ENCODE measurements at places on chromosomes 5 and 9.

- DNase-seq: no peak
Observed at GRCh38 chr5:34500236-34500847, 155.8 kb upstream of the RAI14 start.

DNA sequence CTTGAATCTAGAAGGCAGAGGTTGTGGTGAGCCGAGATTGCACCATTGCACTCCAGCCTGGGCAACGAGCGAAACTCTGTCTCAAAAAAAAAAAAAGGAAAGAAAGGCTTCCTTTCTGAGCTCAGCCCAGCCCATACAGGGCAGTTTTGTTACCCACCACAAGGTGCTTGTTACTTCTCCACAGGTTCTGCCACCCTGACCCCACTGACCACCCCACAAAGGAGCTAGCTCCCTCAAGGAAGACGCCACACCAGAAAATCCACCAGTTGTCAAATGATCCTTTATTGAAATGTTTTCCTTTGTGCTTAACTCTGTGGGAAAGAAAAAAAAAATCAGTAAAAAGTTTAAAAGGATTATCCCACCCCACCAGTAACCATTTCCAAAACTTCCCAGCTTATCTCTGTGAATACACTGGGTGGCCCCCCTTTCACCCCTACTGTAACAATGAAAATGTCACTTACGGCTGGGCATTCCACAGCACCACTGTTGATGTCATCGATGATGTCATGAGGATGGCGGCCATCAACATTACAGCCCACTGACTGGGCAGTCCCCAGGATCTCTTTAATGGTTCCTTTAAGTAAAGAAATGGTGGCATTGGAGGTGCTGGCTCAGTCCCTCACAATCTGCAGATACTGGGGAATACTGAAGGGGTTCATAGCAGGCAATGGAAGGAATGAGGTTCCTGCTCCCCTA, 3.6 kb downstream of the RPL12 start:
- DNase-seq: no peak

DNA sequence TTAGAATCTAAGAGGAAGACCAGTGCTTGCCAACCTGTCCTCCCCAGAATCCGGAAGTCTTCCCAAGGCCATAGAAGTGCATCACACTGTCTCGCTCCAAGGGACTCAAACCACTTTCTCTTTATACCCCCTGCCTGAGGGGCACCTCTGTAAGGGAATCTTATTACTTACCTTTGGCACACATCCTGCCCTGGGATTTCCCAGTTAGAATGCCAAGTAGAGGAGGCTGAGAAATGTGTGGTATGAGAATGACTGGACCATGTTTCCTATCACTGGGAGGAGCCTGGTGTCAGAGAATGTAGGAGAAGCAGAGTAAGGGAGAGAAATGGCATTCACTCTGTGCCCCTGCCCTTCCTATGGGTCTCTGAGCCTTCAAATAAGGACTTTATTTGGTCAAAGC, 85.8 kb downstream of the AOPEP start:
- no peak for DNase-seq

DNA sequence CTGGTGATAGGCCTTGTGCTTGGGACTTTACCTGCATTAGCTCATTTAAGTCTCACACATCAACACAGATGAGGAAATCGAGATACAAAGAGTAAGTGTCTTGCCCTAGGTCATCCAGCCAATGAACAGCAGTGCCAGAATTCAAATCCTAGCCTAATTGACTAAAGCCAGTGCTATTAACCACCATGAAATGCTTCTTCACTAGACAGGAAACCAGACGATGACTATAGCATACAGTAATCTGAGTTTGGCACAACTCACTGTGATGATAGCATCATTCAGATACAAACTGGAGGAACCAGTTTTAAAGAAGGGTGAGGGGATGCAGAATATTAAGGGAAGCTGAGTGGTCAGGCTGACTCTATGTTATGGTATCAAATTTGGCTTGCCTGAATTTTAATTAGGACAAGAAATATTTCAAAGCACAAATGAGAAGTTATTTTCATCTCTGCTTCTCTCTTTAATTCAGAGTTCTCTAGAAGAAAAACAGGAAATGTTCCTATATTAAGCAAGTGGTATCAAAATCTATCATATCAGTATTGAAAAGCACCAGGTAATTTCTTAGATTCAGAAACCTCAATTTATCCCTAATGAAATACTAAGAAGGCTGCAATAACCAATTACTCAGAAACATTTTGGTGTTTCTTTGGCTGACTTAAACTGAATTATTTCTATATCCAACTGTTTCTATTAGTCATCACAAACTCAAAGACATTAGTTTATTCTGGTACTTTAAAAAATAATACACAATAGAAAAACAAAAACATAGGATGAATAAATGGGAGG, 147.0 kb upstream of the RASA1 start:
- DNase-seq: no peak

GRCh38 chr9:16627967-16628366, 242.5 kb downstream of the BNC2 start:
- no peak for DNase-seq

GRCh38 chr9:34589636-34590380, at the start of gene CNTFR:
Gene CNTFR, minus strand, starts transcription at chr9:34589724. Its CDS starts 20,743 bp downstream, at chr9:34568981.
- no peak for DNase-seq

DNA sequence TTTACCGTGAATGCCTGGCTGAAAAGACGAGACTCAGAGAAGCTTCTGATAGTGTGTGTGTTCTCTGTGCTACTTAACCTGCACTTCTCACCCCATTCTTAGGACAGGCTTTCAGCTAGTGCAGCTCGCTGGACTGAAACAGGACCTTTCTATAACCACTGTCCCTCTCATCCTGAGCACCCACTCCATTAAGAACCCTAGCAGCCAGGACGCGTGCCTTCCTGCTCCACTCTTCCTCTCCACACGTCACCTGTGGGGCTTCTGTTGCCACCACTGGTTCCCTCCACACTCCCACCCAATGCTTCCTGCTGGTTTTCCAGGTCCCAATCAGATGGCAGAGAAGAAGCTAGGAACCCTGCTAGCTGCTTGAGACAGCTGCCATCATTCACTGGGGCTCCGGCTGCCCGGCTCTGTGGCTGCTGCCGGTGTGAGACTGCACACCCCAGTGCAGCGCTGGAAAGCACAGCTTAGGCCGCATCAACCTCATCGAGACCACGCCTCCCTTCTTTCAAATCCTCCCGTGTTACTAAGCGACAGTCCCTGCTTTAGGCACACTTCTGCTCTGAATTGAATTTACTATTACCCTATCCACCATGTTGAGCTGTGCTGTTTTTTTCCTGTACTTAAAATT, 44.0 kb downstream of the RNF130 start:
- DNase-seq: no peak

- DNase-seq: no peak
Observed at GRCh38 chr5:111236995-111237394, 12.8 kb downstream of the CAMK4 start.

DNA sequence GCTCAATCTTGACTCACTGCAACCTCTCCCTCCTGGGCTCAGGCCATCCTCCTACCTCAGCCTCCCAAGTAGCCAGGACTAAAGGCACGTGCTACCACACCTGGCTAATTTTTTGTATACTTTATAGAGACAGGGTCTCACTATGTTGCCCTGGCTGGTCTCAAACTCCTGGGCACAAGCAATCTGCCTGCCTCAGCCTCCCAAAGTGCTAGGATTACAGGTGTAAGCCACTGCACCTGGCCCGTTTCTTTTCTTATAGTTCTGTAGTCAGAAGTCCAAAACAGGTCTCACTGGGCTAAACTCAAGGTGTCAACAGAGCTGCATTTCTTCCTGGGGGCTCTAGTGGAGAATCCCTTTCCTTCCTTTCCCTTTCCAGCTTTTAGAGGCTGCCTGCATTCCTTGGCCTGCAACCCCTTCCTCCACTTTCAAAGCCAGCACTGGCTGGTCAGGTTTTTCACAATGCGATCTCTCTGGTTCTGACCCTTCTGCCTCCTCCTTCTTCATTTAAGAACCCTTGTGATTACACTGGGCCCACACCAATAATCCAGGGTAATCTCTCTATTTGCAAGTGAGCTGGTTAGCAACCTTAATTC, 16.3 kb downstream of the IRF1 start:
- peak; percentile 14 for DNase-seq

- DNase-seq: peak; percentile 56
Observed at GRCh38 chr5:10789021-10789420, 28.0 kb upstream of the DAP start.

GRCh38 chr9:83013867-83014605, 48.9 kb downstream of the RASEF start:
- DNase-seq: no peak

Measured in omental fat pad (tissue), 4 donors.